HCT116 (cell line): ENCODE measurements at places on chromosomes 3 and 15. TPM values are rescaled to one million over a fixed set of nuclear protein-coding genes. Genes with fewer than 3 reads are reported as not detected.

DNA sequence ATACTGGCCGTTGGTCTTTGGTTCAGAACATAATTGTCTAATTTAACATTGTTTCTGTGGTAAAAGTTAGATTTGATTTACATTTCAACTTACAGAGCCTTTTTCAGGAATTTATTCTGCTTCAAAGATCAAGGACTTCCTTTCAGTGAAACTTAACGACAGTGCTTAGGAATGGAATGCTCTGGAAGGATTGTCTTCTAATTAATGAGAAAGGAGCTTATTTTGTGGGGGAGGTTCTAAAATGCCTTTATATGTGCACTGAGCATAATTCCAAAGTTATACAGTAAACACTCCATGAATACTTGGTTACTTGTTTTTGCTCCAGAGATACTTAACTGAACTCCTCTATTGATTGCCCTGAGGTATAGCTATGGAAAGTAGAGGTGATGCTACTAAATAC is 75.7 kb downstream of the CACNA1D start:
- DNase-seq = no peak

DNA sequence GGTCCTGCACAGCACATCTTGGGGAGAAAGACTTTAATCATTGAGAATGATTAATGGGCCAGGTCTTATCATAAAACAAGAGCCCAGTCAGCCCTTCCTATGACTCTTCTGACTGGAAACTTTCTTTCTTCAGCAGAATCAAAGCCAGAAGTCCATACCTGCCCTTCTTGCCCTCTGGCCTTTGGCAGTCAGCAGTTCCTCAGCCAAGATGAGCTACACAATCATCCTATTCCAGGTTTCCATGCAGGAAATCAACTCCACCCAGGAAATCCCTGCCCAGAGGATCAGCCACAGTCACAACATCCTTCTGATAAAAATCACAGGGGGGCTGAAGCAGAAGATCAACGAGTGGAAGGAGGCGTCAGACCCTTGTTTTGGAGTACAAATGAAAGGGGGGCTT is 26.9 kb downstream of the ZNF589 start:
- no peak for DNase-seq

DNA sequence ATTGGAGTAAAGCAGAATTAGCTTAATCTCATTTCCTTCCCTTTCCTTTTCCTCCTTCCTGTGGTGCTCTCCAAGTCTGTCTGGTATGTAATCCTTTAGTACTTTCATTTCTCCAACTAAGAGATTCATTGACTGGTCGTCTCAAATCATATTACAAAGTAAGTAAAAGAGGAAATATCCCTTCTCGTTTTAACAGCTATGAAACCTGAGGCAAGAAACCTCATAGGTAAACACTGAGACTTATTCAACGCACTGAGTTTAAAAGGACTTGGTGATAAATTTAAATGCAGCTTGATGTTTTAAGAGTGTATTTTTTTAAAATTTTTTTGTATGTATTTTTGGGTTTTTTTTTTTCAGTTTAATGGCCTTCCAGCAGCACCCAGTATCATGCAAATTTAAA is 117.2 kb upstream of the LRRC3B start:
- DNase-seq = no peak

Gene COPG1
- total RNA-seq = 182 TPM

GRCh38 chr3:67458896-67459530 is 195.4 kb downstream of the SUCLG2 start:
- no peak for DNase-seq

- DNase-seq = no peak
Measured at GRCh38 chr3:13288732-13289718, 131.1 kb downstream of the NUP210 start.

- no peak for DNase-seq
Measured at GRCh38 chr15:98827217-98827616, 178.9 kb downstream of the IGF1R start.

Gene DHX36
- 49.9 TPM for total RNA-seq

- no peak for DNase-seq
Measured at GRCh38 chr15:73024168-73024567, 28.1 kb upstream of the NEO1 start.
